Fibroblast of gingiva (primary cell): ENCODE measurements at places on chromosomes 1 and 21.

GRCh38 chr1:117128323-117129079 is 7.0 kb upstream of the TRIM45 start:
- DNase-seq, result peak; percentile 46

DNA sequence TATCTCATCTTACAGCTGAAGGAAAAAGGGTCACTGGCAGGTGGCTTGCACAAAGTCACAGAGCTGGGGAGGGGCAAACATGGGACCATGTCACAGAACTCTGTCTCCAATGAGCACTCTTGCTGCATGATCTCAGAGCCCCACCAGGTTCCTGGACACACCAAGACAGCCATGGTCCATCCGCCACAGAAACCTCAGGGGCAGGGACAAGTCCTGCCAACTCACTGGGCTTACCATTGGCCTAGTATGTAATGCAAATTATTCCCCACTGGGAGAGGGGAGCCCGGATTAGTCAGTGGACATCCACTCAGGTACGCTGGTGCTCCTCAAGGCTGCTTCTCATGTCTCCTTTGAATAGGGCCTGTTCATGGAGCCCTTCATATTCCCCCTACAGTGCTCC is 14.2 kb downstream of the S100A7A start:
- no peak for DNase-seq

DNA sequence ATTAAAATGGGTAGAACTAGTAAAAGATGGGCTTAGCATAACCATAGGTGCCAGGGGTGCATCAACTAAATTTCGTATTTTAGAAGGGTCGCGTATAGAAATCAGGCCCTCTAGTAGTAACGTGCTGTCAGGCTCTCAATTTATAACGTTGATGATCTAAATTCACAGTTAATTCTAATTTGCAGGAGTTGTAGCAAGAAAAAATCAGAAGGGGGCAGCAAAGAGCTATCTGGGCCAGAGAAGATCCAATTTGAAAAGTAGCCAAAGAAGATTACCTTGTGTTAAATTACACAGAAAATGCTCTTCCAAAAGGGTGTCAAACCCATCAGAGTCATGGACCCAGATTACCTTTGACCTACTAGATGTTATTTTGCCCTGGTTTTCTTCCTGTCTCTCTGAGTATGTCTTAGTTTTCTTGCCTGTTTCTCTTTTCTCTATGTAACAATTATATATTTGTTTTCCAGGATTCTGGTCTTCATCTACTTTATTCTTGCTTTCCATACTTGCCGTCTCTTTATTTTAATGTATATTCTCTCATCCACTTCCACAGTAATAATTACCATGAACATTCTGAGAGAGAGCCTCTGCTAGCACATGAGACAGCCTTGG is 1030.9 kb downstream of the AMY1C start:
- peak; percentile 10 for DNase-seq

DNA sequence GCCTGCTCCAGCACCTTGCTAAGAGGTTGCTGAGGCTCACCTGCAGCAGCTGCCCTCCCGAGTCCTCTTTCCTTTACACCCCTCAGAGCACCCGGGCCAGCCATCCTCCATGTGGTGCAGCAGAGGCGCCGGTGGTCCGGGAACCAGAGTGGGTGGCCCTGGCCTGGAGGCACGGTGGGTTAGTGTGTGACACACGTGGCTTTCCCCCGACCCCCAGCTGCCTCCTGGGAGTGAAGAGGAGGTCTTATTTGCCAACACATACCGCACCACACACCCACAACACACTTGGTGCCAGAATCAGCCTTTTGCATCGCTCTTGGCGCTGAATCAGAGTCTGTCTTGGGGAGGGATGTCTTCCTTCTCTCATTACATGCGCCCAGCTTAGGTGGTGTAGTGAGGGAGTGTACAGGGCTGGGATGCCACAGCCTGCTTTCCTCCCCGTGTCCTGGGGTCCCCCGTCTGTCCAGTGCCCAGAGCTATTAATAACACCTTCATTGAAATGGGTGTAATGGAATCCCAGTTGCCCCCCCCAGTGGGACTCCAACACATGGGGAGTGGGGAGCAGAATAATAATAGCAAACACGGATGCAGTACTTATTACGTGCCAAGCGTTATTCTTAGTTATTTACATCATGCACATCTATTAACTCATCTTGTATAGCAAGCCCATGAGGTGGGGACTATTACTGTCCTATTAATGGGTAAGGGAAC is 38.2 kb downstream of the MAPKAPK2 start:
- DNase-seq, result peak; percentile 39

DNA sequence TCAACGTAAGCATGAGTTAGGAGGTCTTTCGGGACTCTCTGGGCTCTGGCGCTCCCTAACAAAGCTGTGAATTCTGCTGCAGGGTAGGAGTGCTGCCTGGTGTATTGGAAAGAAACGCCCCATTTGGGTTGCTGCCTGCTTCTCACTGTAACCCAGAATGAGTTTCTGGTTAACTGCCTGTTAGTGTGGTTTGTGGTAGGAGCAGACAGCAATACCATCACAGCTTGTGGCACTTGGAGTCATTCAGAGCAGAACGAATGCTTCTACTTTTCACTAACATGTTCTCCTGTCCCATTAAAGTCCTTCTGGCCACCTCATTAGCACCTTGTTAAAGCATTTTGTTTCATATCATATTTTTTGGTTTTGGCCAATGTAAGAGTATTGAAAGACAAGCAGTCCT is 18.1 kb downstream of the MAP3K7CL start:
- peak; percentile 72 for DNase-seq

DNA sequence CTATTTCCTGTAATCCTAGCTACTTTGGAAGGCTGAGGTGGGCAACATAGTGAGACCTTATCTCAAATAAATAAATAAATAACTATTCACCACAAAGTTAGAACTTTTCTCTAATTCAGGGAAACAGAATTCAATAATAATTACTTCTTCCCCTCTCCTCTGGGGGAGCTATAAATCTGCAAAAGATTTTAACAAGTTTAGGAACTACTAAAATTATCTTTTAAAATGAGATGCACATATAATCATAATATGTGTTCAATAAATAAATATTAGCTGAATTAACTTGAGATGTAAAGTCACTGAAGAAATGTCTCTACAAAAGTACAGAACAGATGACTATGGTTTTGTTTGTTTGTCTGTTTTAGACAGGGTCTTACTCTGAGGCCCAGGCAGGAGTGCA is 14.1 kb downstream of the WDR47 start:
- no peak for DNase-seq

- no peak for DNase-seq
Observed at GRCh38 chr1:29349871-29350491, 113.7 kb downstream of the PTPRU start.

DNA sequence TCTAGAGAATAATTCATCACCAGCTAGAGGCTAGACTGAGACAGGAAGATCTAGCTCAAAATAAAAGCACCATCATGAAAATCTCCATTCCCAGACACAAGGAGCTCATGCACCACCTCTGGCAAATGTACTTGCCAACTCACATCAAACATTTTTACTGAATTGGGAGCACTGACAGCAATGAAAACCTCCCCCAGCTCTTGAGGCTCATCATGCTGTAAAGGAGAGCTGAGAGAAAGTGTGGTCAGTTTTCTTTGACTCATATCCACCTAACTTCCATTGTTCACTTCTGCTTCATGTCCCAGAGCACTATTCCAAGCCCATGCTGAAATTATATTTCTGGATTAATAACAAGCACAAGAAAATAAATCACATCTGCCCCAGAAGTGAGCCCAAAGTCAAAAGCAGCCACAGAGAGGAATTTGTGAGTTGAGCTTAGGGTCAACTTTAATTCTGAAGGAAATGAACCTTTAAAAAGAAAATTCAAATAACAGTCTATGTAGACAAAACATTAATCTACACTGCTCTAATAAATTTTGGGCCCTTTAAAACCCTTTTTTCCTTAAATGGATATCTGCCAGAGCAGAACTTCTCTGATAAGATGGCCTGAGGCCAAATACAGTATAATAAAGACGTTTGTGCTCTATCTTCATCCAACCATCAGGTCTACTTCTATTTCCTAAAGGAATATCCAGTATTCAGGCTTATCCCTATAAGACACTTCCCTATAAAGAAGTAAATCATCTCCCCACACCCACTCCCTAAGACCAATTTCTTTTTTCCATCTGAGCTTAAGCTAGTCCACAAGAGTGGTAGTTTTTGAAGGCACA is 85.9 kb upstream of the ADAM30 start:
- no peak for DNase-seq

GRCh38 chr1:99218572-99218971 is 45.7 kb upstream of the PLPPR4 start:
- DNase-seq, result no peak

- DNase-seq, result peak; percentile 6
Observed at GRCh38 chr1:206117151-206117948, at the start of gene AVPR1B. AVPR1B (minus strand) TSS chr1:206117388; CDS start chr1:206116890, 498 bp downstream.

DNA sequence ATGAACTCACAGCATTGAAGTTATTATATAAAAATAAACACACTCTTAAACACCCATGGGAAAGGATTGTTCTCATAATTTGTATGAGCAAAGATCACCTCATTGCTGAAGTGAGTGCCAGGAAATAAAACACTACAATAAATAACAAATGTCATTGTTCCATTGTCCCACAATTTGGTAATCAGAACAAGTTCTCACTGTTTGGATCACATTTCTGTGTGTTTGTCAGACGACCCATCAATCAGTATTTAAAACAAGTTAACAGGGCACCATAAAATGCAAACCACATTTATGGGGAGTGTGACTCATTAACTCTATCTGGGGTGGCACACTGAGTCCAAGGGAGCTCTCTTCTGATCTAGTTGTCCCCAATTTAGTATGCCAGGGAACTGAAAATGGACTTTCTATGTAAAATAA is 124.5 kb downstream of the PTPRC start:
- peak; percentile 40 for DNase-seq

- DNase-seq, result no peak
Observed at GRCh38 chr1:902802-903201, 20.9 kb upstream of the SAMD11 start.

DNA sequence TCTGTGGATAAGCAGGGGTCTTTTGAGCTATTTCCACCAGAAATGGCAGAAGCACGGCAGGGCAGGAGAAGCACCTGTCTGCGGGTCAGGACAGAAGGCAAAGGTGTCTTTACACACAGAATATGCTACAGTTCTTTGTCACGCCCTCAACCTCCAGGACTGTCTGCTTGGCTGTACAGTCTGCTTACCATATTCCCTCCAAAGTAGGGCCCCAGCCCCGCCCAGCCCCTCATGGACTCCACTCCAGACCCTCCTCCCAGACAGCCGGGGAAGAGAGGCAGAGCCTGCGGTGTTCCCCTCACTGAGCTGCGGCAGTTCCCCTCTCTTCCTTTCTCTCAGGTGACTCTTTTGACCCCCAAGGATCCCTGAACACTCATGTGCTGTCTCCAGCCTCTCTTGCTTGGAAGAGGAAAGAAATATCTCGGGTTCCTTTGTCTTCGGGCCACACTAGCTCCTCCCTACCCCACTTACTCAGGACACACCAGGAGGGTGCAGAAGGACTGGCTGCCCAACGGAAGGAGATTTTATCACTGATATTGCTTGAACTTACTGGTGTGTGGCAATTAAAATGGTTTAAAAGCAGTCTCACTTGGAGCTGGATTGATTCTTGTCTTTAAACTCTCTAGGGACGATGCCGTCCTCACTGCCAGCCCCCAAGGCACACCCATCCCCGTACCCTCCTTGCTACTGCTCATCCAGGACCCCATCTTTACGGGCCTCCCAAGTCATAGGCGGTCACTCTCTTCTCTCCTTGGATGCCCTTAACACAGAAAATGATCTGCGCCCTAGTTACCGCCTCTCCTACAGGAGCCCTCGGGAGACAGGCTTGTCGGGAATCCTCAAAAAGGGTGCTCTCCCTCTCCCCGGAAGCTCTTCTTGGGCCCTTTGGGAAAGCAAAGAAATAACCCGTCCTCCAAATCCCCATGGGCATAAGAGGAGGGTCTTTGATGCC is 169.7 kb downstream of the TOMM20 start:
- DNase-seq, result no peak
